Activated CD4-positive, alpha-beta T cell treated with anti-CD3 and anti-CD28 coated beads, Interleukin-2, amount 50 U/mL, for 24 hours (primary cell): ENCODE measurements at places on chromosomes 11 and 22.

- DNase-seq: no peak
Measured at GRCh38 chr11:59426361-59427067, at the start of gene OR5A2. TSS of gene OR5A2 (minus strand) at chr11:59426413. CDS start at chr11:59422953, 3,460 bp downstream.

- no peak for DNase-seq
Measured at GRCh38 chr11:110430267-110431050, 711 bp downstream of the FDX1 start.

- no peak for DNase-seq
Measured at GRCh38 chr22:39313258-39314001, 6.0 kb downstream of the RPL3 start.

DNA sequence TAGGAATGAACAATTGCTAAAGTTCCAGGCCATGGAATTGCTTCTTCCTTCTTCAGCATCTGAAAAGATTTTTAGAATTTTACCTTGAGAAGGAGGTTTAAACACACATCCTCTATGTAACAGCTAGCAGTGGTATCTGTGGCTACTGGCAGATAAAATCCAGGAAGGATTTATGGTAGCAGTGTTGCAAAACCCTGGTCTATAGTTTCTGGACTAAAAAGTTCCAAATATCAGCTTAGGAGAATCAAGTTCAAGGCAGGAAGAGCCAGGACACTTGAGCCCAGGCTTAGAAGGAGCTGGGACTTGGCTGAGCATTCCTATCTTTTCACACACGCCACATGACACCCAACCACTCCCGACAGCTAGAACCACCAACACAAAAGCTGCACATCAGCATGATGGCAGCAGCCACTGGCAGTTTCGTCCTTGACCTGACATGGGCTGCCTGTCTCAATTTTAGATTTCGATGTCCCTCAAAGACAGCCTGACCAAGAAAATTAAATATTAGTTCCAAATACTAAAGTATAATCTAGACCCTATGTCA is 14.1 kb downstream of the LARGE2 start:
- DNase-seq: no peak

DNA sequence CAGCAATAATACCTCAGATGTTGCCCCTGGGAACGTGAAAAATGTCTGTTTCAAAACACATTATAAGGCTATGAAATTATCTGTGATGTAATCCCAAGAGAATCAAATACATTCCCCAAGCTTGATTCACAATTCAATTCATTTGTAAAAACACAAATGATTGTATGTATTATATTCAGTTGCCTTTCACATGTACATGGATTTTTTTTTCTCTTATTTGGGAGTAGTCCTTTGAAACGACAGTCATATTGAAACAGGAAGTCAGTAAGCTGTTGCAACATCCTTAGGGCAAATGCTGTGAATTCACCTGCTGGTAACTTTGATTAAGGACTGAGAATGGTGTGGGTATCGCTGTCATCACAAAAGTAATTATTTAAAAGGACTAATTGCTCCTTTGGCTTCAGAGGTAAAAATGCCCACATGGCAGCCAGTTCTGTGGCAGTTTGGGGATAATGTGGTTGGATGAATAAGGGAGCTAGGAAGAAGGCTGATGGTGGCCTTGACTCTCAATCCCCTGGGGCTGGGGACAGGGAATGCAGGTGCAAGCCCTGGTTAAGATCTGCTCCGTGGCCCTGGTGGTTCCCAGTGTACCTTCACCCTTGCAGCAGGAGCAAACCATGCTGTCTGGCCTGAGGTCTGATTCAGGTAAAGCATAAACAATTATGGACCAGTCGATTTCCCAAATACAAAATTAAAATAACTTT is 13.2 kb downstream of the EHF start:
- DNase-seq: no peak

DNA sequence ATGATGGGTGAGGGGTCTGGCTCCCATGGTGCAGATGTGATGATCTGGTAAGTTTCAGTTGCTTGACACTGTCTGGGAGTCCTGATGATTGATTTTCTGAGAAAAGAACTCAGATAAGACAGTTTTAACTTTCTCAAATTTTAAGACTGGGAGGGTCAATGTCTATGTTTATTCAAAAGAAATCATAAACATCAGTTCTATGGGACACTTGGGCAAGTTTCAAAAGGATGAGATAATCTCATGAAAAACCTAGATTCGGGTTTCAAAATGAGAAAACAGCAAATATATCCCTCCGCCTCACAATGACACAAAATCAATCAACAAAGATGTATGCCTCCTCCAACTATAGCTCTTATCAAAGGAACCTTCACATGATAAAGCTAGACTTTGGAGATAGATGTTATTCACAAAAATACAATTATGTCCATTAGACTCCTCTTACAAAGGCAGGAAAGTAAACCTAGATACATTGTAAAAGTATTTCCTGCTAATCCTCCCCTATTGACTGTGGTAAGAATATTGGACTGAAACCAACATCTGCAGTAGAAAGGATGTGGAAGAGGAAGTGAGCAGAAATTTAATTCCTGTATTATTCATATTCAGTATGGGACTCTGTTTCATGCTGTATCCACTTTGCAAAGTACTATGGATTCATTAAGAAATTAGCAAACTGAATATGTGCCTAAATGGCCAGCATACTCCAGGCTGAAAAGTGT is 21.6 kb downstream of the SVIP start:
- no peak for DNase-seq

GRCh38 chr11:28223577-28223976 is 115.4 kb downstream of the METTL15 start:
- DNase-seq: no peak

- no peak for DNase-seq
Measured at GRCh38 chr11:21396342-21397008, 727.1 kb downstream of the NELL1 start.

- DNase-seq: peak; percentile 32
Measured at GRCh38 chr22:50473088-50473487, 1.7 kb downstream of the SBF1 start.

DNA sequence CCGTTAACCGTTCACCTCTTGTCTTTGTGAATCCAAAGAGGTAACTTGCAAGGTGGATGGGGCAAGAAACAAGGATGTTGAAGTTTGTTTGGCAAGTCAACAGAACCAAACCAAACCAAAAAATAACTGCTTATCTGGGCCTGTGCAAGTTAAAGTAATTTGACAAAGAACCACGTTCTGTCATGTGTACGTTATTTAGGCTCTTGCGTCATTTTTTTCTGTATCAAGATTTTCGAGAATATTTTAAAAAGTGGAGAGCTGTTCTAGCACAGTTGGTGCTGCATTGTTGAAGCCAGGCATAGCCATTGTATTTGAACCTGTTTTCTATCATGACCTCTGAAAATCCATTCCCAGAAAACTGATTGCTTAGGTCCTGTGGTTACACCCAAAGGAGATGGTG is 55.1 kb downstream of the PARVA start:
- DNase-seq: no peak

- DNase-seq: no peak
Measured at GRCh38 chr22:35089139-35089538, 23.2 kb downstream of the ISX start.

- no peak for DNase-seq
Measured at GRCh38 chr11:57458410-57459163, 1.7 kb upstream of the RTN4RL2 start.

DNA sequence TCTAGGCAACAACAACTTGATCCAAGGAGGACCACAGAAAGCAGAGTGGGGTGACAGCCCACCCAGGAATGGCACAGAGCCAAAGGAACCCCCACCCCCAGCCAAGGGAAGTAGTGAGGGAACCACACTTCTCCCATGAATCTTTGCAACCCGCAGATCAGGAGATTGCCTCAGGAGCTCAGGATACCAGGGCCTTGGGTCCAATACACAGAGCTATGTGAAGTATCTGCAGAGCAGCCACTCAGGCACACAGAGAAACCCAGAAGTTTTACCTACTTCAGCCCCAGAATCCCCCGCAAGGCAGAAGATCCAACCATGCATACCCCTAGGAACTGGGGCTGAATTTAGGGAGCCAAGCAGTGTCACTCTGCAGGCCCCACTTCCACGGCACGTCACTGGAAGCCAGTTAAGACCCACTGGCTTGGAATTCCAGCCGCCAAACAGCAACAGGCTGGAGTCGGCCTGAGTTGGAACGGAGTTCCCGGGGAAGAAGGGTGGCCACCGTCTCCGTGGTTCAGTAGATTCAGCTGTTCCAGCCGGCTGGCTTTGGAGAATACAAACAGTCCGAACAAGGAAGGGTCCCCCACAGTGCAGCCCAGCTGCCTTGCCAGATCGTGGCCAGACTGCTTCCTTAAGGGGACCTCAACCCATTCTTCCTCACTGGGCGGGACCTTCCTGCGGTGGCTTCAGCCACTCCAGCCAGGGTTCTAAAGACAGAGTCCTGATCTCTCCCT is 174.1 kb downstream of the TTC28 start:
- no peak for DNase-seq

DNA sequence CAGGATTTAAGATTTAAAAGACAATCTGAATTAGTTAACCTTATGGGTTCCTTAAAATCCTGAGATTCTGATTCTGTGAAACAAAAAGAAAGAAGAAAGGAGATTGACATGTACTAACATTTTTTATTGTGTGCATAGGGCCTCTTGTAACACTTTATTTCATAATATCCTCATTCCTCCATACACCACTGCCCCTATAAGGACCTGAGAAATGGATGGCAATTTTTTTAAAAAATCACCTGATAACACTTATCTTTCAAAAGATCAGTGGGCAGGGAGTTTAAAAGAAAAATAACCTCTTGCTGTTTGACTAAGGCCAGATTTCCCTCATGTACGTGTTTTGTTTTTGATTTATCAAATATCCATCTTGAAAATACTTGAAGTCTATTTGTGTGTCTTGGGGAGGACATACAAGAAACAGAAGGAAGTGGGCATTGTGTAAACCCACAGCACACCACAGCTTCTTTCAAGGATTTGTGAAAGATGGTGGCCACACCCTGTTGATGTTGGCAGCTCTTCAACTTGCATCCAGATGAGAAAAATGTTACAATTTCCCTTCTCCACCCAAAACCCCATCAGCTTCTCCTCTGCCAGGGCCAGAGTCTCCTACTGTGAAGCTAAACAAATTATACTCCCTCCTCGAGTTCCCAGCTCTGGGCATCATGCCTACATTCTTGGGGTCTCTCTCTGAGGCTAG is 35.0 kb upstream of the MPEG1 start:
- DNase-seq: no peak

DNA sequence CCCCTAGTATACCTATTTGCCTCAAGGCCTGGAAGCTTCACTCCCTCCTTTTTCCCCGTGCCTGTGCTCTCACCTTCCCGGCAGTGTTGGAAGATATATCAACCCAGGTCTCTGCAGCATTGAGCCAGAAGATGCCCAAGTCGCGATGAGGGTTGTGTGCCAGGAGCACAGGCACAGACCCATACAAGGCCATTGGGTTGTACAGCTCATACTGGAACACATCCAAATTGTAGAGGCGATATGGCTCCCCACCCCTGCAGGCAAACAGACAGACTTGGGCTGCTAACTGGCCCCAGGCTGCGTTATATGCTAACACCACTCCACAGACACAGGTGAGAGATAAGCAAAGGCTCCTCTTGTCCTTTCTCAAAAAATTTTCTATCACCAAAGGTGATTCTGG is 10.7 kb upstream of the B3GAT3 start:
- DNase-seq: no peak

DNA sequence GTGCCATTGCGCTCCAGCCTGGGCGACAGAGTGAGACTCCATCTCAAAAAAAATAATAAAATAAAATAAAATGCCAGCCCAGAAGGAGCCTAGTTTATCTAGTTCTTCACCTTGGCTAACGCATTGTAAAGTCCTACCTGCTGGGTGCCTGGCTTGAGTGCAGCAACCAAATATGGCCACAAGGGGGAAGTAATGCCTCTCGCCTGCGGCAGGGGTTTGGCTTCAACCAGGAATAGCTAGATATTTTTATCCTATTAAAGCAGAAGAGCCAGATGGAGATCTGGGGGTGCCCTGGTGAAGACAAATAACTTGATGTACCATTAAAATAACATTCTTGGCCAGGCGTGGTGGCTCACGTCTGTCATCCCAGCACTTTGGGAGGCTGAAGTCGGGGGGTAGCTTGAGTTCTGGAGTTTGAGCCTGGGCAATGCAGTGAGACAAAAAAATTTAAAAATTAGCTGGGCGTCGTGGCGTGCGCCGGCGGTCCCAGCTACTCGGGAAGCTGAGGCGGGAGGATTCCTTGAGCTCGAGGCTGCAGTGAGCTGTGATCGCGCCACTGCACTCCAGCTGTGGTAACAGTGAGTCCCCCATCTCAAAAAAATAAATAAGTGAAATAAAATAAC is 20.6 kb upstream of the PLEKHB1 start:
- peak; percentile 64 for DNase-seq

DNA sequence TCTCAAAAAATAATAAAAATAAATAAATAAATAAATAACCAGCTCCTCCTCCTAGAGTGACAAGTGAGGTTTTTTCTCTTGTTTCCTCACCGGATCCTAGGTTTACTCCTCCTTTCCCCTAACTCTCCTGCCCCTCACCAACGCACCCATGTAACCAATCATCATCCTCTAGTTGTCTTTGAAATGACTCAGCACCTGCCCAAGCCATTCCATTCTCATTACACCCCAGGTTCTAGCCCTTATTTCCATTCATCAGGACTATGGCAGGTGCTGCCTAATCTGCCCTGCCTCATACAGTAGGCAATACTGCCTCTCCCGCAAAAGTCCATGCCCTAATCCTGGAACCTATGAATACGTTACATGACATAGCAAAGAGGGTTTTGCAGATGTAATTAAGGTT is 60.4 kb downstream of the BUD13 start:
- DNase-seq: no peak

DNA sequence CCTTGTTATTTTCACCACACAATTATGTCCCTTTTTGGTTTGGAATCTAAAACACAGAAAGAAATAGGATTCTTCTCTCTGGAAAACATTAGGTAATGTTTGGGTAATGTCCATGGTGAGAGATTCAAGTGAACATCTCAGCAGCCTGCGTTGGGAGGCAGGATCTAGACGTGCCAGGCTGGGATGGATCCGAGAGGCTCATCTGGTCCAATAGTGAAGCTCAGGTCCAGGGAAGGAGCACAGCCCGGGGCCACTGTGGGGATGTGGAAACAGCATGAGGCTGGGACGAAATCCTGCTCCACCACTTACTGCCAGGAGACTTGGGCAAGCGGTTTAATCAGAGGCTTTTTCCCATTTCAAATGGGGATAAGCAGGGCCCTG is 109.9 kb downstream of the CSNK2A3 start:
- no peak for DNase-seq

GRCh38 chr11:114466742-114467141 is 27.5 kb downstream of the REXO2 start:
- DNase-seq: no peak

- DNase-seq: no peak
Measured at GRCh38 chr11:67649634-67650510, 658 bp downstream of the ACY3 start.

- DNase-seq: no peak
Measured at GRCh38 chr11:107676336-107677057, 35.4 kb downstream of the SLN start.
